HT1080 (cell line): ENCODE measurements at places on chromosomes 4 and X. TPM values are rescaled to one million over a fixed set of nuclear protein-coding genes. Genes with fewer than 3 reads are reported as not detected.

DNA sequence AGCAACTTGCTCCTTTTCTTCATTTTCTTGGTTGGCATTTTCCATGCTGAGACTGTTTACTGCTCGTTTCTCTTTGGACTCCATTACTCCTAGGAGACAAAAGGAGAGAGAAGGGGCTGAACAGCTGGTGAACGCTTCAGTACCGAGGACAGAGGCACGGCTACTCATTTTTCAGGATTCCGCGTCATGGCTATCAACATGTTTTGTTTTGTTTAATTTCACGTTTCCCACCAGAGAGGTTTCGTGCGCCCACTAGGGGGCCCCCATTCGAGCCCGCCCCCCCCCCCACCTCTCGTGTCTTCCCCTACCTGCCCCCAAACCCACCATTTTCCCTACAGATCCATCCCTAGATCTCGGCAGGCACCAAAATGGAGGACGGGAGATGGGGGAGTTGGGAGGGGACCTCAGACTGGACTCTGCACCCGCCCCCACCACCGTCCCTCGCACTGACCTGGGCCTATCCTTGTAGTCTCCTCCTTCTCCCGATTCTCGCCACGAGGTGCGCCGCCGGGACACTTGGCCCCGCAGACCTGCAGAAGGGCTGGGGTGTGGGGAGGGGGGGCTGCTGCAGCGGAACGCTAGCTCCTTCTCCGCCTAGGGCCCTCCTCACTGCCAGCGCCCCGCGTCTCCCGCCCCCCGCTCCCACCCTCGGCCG is 653 bp downstream of the BEX1 start:
- peak; percentile 42 for DNase-seq

DNA sequence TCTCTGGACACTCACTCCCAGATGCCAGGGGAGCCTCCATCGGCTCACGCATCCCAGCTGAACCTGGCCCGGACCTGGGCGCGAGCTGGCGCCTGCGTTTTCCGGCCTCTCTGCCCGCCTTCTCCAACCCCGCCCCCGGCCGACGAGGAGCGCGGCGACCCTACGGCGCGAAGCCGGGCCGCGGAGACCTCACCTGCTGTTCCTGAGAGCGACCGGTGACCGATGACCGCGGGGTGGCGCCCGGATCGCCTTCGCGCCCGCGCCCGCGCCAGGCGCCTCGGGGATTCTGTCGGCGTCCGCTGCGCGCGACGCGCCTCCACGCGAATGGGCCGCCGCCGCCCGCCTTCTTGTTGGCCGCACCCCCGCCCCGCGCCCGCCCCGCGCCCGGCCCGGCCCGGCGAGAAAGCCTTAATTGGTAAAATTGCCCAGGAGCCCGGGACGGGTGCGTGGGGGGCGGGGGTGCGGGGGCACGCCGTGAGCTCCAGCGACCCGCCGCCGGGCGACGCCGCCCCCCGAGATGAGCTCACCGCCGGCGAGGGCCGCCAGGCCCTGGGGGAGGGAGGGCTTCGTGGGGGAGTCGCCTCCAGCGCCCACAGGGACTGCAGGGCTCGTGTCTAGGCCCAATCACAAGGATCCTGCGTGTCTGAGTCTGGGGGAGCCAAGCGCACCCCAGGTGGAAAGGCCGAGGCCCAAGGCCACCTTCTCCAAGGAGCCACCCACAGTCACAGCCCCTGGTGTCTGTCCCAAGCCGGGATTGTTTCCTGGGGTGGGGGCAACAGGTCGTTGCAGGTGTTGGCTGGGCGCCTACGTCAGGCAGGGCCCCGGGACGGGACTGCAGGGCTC is at the start of gene FLNA:
Gene FLNA (minus strand): TSS at position 322 of the 843 bp plus-strand sequence. CDS start 3,389 bp downstream, outside the sequence.
- DNase-seq: no peak

DNA sequence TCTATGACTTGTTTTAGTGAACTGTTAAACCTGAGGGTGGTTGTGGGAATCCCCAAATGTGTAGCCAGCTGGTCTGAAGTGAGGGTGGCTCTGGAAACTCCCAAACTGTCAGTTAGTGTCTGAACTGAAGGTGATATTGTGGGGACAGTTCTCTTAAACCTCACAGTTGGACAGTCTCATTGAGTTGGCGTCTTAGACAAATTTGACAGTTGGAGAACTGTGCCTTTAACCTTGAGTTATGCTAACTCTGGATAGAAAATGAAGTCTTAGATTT is 20.7 kb upstream of the CTSO start:
- no peak for DNase-seq

- no peak for DNase-seq
Observed at GRCh38 chr4:1600811-1601532, 83.1 kb downstream of the FAM53A start.

DNA sequence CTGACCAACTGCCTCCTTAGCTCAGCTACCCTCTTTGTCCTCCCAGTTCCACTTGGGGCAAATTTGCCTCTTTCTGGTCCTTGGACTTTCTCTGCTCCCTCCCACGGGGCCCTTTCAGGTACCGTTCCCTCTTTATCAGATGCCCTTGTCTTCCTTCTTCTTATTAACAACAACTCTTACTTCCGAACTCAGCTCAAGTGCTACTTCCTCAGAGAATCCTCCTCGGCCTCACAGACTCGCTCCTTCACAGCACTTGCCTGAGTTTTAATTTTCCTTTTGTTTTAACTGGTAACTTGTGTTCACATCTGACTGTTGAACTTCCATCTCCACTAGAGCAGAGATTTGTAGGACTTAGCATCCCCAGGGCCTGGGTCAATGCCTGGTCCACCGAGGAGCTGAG is 85.7 kb downstream of the CLNK start:
- DNase-seq: no peak

DNA sequence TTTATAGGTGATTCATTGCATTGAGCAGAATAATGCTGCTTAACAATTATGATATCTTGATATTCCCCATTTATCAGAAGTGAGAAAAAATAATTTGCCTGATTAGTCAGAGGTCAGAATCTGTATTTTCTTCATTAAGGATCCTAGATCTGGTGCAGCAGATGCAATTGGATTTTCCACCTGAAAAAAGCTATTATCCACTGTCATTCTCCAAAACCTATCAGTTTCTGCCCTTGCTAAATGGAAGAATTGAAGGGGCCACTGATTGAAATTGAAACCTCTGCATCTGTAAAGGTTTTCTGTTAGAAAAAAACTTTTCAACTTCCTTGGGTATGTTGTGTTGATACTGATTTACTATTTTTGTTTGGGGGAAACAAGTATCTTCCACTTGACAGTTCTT is 636.0 kb upstream of the NDST4 start:
- no peak for DNase-seq

GRCh38 chr4:110631584-110632505 is 9.0 kb upstream of the PITX2 start:
- DNase-seq: peak; percentile 61

The FANCB gene
- 6.3 and 6.7 TPM in 2 replicates for total RNA-seq

The EMCN gene
- total RNA-seq: not detected in 2 replicates

The MAGEA12 gene
- 142 and 151 TPM in 2 replicates for total RNA-seq

The SAGE1 gene
- total RNA-seq: 5.3 and 6.9 TPM in 2 replicates

The DCAF8L2 gene
- total RNA-seq: not detected in 2 replicates
